Right ventricle myocardium inferior (tissue), 1 donor: ENCODE measurements at places on chromosomes 5 and 9. TPM values are rescaled to one million over a fixed set of nuclear protein-coding genes. Genes with fewer than 3 reads are reported as not detected.

Gene ALDOB
- 0.43 TPM for total RNA-seq

Gene TYRP1
- total RNA-seq = 57.4 TPM

Gene OMD
- total RNA-seq = 3.2 TPM

Gene SLC45A2
- total RNA-seq = not detected

Gene PRDM9
- not detected for total RNA-seq

Gene GABRG2
- total RNA-seq = not detected

Gene ERAP2
- total RNA-seq = 6.4 TPM

Gene TTC23L
- total RNA-seq = not detected

Gene SLC36A2
- 0.60 TPM for total RNA-seq

Gene ALAD
- 136 TPM for total RNA-seq

Gene SH2D3C
- 21.3 TPM for total RNA-seq

Gene TUSC1
- total RNA-seq = 14.1 TPM

Gene SPATA31A3
- total RNA-seq = not detected

Gene FGD3
- total RNA-seq = 3.0 TPM

Gene SH3TC2
- total RNA-seq = 14.6 TPM

Gene STING1
- 47.2 TPM for total RNA-seq

Gene LCN12
- 2.9 TPM for total RNA-seq

Gene TNC
- total RNA-seq = 0.57 TPM

Gene PDE4D
- 36.7 TPM for total RNA-seq

Gene PTPN3
- total RNA-seq = 46.7 TPM

Gene INSYN2B
- total RNA-seq = 0.87 TPM

Gene PPIC
- total RNA-seq = 46.0 TPM

Gene GDNF
- not detected for total RNA-seq

Gene SPATA31E1
- not detected for total RNA-seq

Gene KLHL3
- total RNA-seq = 23.3 TPM

Gene MRPS2
- total RNA-seq = 43.3 TPM

Gene CD274
- 12.0 TPM for total RNA-seq

Gene WWC1
- 1.9 TPM for total RNA-seq

Gene SPINK4
- not detected for total RNA-seq

Gene SEMA6A
- 7.8 TPM for total RNA-seq

Gene PCDHGA3
- 9.8 TPM for total RNA-seq

Gene ZNF462
- 21.1 TPM for total RNA-seq

Gene TMEFF1
- 0.14 TPM for total RNA-seq

Gene LCP2
- 6.7 TPM for total RNA-seq

Gene FOXD4L3
- total RNA-seq = not detected

Gene ELAVL2
- not detected for total RNA-seq

Gene POLE3
- total RNA-seq = 22.6 TPM

Gene IGFBPL1
- total RNA-seq = not detected

Gene MED22
- 20.8 TPM for total RNA-seq

Gene KIAA1958
- total RNA-seq = 5.0 TPM

Gene RAI14
- total RNA-seq = 6.7 TPM

Gene DRD1
- not detected for total RNA-seq

Gene SUSD3
- total RNA-seq = 1.7 TPM

Gene GLRA1
- not detected for total RNA-seq

Gene CDC20B
- not detected for total RNA-seq

Gene OBP2B
- total RNA-seq = not detected

Gene ADAMTSL1
- 1.9 TPM for total RNA-seq

Gene SAXO1
- not detected for total RNA-seq

Gene CENPK
- 2.0 TPM for total RNA-seq
